ENCODE measurements at places on chromosomes 12 and 14. TPM values are rescaled to one million over a fixed set of nuclear protein-coding genes. Genes with fewer than 3 reads are reported as not detected.

- H3K4me3 ChIP-seq: no peak overlapping the region
- no peak overlapping the region for H3K27ac ChIP-seq
- H3K27me3 ChIP-seq: no peaks in the 10 kb centered on the region
- peaks cover 15% of the 10 kb centered on the region for H3K4me1 ChIP-seq
These were observed 121.6 kb downstream of the GPR135 start for GRCh38 chr14:59343585-59343984.

DNA sequence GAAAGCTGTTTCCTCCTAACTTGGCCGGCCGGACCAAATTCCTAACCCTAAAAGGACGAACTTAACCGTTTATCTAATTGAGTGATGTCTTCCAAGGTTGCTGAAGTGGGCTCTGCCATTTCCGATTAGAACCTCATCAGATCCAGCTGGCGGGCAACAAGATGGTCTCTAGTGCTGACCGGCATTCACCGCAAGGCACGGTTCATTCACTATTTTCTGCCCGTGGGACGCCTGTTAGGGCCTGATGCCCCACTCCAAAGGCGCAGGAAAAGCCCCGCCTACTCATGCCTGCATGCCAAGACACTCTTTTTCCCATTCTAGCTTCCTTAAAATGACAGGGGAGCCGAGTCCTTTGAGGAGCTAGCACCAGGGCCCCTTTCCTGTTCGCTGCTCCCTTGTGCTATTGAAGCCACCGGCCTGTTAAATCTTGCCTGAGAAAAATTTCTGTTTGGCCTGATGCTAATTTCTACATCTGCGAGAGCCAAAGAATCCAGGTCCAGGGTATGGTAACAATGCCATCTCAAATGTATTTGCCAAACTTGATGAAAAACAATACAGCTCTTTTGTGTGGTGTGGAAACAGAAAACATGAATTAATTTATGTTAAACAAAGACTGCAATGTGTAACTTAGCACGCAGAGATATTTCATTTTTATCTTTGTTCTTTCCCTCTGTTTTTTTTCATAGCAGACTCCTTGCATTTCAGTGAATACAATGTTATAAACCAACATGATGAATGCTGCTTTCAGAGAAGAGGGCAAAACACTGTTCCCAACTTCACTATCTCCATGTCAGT lies 1071.2 kb upstream of the USP15 start:
- no peak for DNase-seq
- H3K36me3 ChIP-seq: no peaks in the 10 kb centered on the region
- no peak overlapping the region for H3K27ac ChIP-seq
- H3K27me3 ChIP-seq: no peaks in the 10 kb centered on the region
- no peaks in the 10 kb centered on the region for H3K4me1 ChIP-seq

GRCh38 chr12:98408681-98409080 lies 106.7 kb upstream of the TMPO start:
- H3K4me1 ChIP-seq: no peaks in the 10 kb centered on the region
- DNase-seq: no peak
- H3K4me3 ChIP-seq: no peak overlapping the region

GRCh38 chr12:6896846-6897435 lies 7.7 kb upstream of the LRRC23 start:
- H3K36me3 ChIP-seq: no peaks in the 10 kb centered on the region
- DNase-seq: no peak
- H3K27ac ChIP-seq: no peak overlapping the region
- no peaks in the 10 kb centered on the region for H3K27me3 ChIP-seq
- no peaks in the 10 kb centered on the region for H3K4me1 ChIP-seq
- no peak overlapping the region for H3K4me3 ChIP-seq

AQP6 gene
- polyA plus RNA-seq: 0.10 TPM

SIRT4 gene
- 1.4 TPM for polyA plus RNA-seq

Data from SK-N-SH (cell line).